ENCODE measurements at places on chromosomes 7 and 10.

- DNase-seq, result no peak
Measured at GRCh38 chr10:107213861-107214260, 49.4 kb upstream of the SORCS1 start.

GRCh38 chr10:96758423-96758822 is 38.1 kb upstream of the PIK3AP1 start:
- DNase-seq, result no peak

- DNase-seq, result no peak
Measured at GRCh38 chr10:105068497-105068896, 427.4 kb downstream of the SORCS3 start.

DNA sequence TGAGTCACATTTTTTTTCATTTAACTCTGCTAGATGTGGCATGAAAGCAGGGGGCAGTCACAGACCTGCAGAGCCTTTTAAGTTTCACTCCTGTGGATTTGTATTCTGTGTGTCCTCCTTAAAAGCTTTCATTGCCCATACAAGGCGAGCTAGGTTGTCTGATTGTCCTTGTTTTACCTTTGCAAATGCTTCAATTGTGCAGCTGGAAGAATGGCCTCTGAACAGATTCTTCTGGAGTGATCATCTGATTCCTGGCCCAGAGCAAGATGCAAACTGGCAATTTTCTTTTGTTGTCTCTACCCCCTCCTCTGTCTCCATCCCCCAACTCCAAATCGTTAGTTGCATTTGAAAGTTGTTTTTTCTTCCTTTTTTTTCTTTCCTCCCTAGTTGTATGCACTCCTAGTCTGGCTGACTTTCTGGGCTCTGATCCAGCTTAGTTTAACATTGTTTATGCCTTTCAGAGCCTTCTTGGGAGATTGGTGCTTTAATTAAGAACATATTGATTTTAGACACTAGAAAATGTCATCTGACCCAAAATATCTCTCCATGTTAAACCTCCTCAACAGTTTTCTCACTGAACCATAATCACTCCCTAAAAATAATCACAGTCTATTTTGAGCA is 150.2 kb downstream of the REEP3 start:
- no peak for DNase-seq

- no peak for DNase-seq
Measured at GRCh38 chr10:111455776-111456426, 379.1 kb downstream of the ADRA2A start.

DNA sequence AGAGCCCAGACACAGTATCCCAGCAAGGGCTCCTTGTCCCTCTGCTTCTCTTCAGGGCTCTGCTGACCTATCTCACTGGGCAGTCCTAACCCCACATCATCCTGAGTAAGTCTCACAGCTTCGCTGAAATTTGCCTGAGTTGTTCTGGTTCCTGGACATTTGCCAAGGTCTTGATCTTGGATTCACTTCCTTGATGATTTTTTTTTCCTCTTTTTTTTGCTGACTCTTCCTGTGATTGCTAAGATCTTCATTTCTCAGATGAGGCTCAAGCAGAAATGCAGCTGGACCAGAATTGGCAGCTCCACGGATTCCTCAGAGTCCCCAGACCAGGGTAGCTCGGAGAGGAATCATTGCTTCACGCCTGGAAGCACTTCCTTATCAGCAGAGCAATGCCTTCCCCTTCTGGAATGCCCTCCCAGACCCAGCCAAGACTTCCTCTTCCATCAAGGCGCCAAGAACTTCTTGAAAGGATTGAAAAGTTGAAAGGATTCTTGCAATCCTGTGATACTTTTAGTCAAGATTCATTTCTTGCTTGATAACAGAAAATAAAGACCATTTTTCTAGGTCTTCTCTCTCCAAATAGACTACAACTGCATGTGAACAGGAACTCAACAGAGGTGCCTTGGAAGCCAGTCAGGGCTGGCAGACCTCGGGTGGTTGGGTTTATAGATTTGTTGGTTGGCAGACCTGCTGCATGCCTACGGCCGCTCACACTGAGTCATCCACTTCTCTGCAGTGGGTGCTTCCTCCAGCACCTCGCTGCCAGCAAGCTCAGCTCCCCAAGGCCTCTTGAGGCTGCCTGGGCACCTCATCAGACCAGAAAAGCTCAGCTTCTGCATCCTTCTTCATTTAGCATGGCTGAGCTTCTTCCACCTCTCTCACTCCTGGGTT is 8.8 kb upstream of the AFAP1L2 start:
- DNase-seq, result peak; percentile 87

DNA sequence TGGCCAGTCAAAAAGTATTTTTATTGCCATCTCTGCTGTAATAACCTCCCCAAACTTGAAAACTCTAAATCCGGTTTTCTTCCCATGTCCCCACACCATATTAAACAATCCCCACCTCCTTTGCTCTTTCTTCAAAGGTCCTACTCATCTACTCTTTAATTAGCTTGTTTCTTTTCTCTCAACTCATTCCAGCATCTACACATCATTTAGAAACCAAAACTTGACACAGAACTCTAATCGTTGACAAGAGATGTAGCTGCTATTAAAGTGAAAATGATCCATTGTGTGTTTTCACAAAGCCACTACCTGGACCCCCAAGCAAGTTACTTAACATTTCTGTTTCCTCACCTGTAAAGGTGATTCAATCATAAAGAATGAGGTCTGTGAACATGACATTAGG is 436.3 kb upstream of the NPVF start:
- DNase-seq, result no peak

- DNase-seq, result no peak
Measured at GRCh38 chr7:12127455-12127854, 83.6 kb upstream of the TMEM106B start.

- DNase-seq, result peak; percentile 85
Measured at GRCh38 chr7:98286093-98286539, 4.6 kb downstream of the BRI3 start.

- peak; percentile 70 for DNase-seq
Measured at GRCh38 chr10:124997771-124998623, 56.1 kb downstream of the ZRANB1 start.

DNA sequence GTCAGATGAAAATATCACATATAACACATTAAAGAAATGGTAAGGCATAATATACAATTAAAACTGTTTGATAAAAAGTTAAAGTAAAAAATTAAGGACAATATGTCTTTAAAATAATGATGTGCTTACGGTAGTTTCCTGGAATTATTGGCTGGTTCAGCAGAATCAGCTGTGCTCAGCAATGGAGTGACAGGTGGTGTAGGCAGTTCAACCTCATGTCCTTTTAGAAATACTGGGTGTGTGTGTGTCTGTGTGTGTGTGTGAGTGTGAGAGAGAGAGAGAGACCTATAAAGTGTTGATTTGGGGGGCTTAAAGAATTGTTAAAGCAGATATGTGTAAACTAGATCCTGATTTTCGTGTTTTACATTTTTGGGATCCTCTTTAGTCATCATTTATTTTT is 141.2 kb downstream of the ADAM22 start:
- DNase-seq, result no peak

DNA sequence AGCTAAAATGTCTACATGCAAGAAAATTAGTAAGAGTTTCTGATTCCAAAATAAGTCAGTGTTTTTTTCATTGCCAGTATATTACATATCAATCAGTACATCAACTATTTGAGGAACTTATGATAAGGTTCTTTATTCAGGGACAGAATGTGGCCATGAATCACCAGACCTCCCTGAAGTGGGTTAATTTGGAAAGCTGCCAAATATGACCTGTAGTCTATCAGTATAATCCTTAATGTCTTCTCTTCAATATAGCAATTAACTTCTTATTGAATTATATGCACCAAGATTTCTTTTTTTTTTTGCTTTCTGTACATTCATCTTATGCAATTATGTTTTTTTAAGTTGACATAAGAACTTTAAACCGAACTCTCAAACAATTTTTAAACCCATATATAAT is 714.5 kb upstream of the POT1 start:
- no peak for DNase-seq

- DNase-seq, result no peak
Measured at GRCh38 chr7:49102411-49102810, 178.1 kb downstream of the CDC14C start.

- DNase-seq, result no peak
Measured at GRCh38 chr10:11116817-11117216, 99.1 kb downstream of the CELF2 start.

GRCh38 chr10:4748491-4749270 is 77.3 kb upstream of the AKR1E2 start:
- no peak for DNase-seq

DNA sequence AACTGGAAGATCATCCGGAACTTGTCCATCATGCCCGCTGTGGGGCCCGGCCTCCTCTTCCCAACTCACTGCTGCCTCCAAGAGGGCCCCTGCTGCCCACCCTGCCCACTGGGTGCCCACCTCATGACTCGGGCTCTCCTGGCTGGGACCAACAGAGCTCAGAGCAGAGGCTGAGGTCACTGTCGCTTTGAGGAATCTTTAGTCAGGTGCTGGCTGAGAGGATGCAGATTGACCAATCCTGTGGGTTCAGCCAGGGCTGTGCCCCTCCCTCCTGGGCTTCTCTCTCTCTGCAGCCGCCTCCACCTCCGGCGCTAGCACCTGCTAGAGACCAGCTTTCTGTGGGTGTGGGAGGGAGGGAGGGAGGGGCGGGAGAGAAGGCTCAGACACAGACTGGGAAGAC is at the start of gene CALHM1:
CALHM1 (minus strand) TSS at position 181 of the 400 bp plus-strand sequence; CDS start at position 32, 149 bp downstream.
- DNase-seq, result no peak

GRCh38 chr7:114981323-114981722 is 59.4 kb downstream of the MDFIC start:
- no peak for DNase-seq

- DNase-seq, result no peak
Measured at GRCh38 chr10:126337251-126337810, 50.9 kb downstream of the ADAM12 start.

DNA sequence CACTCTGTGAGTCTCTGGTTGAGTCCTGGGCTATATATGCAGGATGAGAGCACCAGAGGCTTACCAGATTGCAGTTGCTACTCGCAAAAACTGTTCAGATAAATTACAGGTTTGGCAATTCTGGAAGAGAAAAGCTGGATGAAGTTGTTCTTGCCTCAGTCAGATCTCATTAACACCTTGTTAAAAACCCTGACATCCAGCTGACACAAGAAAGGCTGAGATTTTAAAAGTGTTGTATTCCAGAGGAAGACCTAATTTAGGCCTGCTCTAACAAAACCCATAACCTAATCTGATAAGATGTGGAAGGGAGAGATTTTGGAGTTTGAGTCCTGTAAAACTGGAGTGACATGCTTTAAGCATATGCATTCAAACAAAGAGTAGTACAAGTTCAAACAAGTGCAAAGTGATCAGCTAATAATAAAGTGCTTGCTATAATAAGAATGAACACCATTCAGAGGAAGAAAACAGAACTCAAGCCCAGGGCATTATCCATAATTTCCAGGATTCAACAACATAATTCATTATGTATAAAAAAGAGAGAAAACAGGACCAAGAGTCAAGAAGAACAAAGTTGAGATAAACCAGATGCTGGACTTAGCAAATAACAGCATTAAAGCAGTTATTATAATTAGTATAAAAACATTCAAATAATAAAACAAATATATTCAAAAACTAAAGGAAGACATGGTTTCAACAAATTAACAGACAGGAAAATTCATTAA is 135.5 kb downstream of the CD36 start:
- DNase-seq, result no peak

GRCh38 chr10:44972874-44973306 is 5.7 kb downstream of the DEPP1 start:
- DNase-seq, result peak; percentile 52

DNA sequence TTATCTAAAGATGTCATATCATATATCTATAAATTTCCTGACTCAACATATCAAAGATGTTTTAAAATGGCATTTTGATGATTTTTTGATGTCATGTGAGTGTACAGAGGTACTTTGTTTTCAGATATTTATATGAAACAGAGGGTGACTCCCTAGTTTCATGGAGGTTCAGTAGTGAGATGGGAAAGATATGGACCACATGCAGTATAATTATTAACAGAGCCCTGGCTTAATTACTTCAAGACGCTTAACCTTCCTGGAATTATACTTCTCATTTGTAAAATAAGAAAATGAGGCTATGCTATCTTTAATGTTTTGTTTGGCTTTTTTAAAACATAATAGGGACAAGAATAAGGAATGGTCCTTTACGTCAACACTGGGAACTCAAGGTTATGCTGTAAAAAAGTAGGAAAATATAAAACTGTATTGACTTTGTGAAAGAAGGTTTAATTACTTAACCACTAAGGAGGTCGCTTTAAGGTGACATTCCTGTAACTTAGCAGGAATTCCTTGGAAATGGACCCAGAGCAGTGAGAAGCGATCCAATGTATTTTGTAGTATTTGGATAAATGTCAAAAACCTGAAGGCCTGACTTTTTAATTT is 821.0 kb upstream of the IGFBP3 start:
- DNase-seq, result no peak

DNA sequence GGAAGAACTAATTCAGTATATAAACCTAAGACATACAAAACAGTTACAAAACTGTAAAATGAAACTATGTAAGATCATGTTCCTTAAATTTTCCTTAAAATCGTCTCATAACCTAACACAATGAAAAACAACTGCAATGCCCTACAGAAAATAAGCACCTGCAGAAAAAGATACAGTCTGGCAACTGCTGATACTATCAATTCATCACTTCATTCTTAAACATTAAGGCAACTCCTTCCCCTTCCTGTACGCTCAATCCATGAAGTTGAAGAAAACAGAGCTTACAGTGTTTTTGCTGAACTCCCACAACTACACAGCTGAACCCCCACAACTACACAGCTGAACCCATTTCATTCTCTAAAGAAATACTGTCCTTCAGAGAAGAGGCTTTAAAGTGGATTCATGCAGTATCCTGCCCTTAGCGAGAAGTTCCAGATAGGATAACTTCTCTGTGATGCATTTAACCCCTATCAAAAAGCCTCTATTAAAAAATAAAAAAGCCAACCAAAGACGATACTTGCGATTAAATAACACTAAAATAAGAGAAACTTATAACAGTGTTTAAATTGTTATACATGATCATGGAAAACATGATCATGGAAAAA is 50.0 kb downstream of the JMJD1C start:
- no peak for DNase-seq

- no peak for DNase-seq
Measured at GRCh38 chr7:108014747-108015682, 12.1 kb upstream of the LAMB1 start.

GRCh38 chr7:116829041-116829440 is 33.3 kb upstream of the CAPZA2 start:
- DNase-seq, result no peak

DNA sequence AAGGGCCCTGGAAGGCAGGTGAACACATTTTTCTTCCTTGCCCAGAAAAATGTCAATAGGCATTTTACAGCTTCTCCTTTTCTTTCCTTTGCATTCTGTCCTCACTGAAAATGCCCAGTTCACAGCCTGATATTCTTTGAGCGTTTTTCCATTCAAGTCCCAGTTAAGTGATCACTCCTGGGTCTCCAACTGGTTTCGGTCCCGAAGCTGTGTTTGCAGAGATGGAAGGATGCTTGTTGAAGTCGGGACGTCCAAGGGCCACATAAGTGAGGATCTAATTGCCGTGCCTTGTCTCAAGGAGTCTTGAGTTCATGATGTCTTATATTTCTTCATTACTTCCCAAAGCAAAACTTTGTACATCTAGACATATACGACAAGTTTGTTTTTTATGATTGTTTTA is 208.7 kb upstream of the PRKCQ start:
- no peak for DNase-seq

GRCh38 chr7:144474363-144474762 is 70.9 kb upstream of the NOBOX start:
- no peak for DNase-seq

Data from aorta (tissue), 5 donors.